ENCODE measurements at places on chromosomes 5 and 9.

GRCh38 chr9:116816484-116816883 is 129.4 kb downstream of the TRIM32 start:
- no peak for DNase-seq

- DNase-seq, result no peak
Measured at GRCh38 chr9:85142968-85143367, 473.4 kb downstream of the NTRK2 start.

DNA sequence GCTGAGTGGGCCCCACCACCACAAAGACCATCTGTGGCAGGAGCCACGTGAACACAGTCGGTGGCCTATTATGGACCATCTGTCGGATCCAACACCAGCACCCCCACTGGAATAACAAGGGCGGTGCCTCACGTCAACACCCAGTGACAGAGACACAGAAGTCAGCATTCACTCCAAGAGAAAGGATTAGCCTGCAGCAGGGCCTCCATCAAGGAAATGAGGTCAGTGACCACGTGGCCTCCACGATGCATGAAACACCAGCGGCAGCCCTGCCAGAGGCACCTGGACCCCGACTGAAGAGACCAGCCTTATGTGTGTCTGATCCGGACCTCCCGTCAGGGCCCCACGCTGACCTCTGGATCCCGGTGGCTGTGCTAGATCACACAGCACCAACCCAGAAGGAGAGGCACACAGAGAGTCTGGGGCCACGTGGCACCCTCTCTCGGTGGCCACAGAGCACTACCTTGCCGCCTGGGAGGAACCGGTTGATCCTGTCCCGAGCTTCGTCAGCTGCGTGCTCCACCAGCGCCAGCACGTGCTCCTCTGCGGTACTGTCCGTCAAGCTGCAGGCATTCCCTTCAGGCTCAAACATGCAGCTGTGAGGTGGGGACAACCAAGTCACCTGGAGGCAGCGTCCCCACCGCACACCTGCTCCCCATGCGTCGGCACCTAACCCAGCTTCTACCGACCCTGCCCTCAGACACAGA is 9.0 kb downstream of the BRD9 start:
- no peak for DNase-seq

DNA sequence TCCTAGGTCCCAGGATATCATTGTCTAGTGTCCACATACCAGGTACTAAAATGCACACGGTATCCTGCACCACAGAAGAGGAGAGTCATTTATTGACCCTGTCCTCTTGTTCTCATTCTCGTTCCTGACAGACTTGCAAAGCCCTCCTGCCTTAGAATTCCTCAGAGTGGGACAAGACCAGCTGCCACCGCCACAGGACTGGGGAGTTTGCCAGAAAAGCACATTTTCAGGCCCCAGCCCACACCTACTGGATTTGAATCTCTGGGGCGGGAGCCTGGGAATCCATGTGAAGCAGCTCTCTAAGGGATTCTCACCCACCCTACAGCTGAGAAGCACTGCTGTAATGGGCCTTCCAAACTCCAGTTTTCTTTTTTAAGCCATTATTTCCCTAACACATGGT is 68.0 kb upstream of the FANCC start:
- DNase-seq, result no peak

GRCh38 chr9:127854184-127854806 is at the start of gene ENG:
TSS of gene ENG (minus strand) at chr9:127854658. CDS start at chr9:127854355, 303 bp downstream.
- DNase-seq, result no peak

GRCh38 chr5:179237770-179238627 is 107.3 kb downstream of the ADAMTS2 start:
- DNase-seq, result no peak

DNA sequence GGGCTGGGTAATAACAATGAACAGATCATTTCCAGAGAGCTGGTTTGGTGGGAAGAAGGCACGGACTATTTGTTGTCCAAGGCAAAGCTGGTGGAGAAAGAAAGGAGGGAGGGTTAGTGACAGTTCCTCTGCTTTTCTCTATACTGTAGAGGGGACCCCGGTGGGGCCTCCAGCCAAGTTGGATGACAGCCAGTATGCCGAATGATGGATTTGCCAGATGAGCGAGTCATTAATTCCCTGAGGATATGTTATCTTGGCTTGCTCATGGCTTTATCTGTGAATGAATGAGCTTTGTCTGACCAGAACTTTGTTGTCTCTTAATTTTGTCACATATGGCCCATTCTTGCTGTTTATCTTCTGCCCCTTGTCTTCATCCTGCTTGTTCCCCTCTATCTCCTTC is 158.6 kb upstream of the GLRA1 start:
- DNase-seq, result no peak

GRCh38 chr5:99621772-99622681 is 693.2 kb upstream of the CHD1 start:
- DNase-seq, result no peak

DNA sequence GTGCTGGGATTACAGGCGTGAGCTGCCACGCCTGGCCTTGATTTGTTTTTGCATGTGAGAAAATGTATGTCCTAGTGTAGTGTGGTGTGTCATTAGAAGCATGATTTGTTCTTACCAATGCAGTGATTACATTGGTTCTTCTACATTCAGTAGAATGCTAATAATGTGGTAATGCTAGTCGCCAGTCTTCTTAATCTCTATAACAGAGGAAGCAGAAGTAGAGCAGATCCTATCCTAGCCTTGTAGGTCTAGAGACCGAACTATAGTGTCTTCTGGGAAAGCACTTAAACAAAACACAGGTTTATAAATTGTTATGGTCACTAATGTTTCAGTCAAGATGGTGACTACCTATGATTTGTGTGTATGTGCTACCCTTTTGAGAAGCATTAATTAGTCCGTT is 197.5 kb upstream of the DMRT1 start:
- no peak for DNase-seq

- DNase-seq, result no peak
Measured at GRCh38 chr9:121282277-121283079, 14.5 kb downstream of the GSN start.

DNA sequence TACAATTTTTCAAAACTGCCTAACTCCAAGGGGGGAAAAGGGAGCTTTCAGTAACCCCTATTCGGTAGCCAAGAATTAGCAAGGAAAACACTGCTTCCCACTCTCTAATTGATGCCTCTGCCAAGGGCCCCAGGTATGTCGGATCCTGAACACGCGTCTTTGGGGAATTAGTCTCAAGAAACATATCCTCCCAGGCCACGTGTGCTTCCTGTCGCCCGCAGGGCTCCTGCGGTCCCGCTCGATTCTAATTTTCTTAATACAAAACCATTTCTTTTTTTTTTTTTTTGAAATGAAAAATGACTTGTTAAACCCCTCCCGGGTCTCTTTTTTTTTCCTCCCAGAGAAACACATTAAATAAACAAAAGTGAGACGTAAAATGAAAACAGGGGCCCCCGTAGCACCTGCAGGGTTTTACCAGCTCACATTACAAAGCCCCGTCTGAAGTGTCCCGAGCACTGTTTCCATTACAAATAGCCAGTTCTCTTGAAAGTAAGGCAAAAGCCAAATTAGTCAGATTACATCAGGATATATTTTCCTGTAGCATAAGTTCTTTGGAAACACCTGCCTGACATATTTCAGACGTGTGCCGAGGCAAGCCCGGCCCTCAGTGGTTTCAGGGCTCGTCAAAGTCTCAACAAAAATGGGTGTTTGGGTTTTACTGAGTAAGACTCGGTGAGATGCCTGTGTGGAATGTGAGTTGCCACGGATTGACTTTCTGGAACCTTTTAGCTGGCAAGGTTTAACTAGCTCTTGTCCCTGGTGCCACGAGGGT is 21.5 kb downstream of the SMIM23 start:
- DNase-seq, result no peak

GRCh38 chr5:152804179-152804578 is 399.1 kb upstream of the NMUR2 start:
- DNase-seq, result no peak

DNA sequence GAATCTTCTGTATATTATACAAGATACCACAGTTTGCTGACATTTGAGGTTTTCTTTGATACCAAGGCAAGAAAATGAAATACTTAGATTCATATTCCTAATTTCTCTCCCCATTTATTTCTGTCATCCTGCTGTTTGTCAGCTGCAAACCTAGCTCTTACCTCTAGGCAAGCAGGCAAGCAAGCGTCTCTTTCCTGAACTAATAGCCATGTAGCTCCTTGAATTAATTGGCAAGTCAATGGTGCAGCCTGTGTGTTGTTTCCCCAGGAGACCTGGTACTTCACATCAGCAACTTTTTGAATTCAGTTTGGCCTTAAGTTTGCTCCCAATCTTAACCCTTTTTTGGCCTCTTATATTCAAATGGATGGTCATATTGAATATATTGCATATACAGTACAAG is 573.6 kb upstream of the ARRDC3 start:
- DNase-seq, result no peak

GRCh38 chr5:179167871-179168451 is 107.8 kb downstream of the ZNF354C start:
- DNase-seq, result no peak

- no peak for DNase-seq
Measured at GRCh38 chr9:103721056-103721455, 373.1 kb upstream of the SMC2 start.

- no peak for DNase-seq
Measured at GRCh38 chr9:98890256-98890655, 53.5 kb upstream of the COL15A1 start.

GRCh38 chr5:78095125-78095524 is 199.4 kb downstream of the AP3B1 start:
- no peak for DNase-seq

DNA sequence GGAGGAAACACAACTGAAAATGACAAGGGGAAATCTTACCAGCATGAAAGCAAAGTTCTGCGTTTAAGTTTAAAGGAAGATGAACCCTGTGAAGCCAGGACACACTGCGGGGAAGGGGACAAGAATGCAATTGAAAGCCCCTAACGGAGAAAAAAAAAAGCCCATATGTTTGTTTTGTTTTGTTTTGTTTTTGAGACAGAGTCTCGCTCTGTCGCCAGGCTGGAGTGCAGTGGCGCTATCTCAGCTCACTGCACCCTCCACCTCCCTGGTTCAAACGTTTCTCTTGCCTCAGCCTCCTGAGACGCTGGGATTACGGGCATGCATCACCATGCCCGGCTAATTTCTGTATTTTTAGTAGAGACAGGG is 2.9 kb downstream of the STK10 start:
- no peak for DNase-seq

DNA sequence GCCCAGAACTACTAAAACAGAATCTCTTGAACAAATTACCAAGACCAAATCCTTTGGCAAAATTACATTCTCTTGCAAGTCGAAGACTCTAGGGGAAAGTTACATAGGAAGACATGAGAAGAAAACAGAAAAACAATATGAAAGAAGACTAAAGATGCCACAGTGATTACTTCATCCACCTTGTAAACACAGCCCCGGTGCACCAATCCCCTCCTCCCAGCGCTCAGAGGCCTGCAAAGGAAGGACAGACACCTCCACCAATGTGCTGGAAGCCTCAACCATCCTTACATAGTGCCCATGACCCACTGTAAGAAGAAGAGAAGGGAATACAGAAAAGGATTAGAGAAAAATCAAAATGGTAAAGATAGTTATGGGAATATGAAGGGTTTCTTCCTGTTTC is 218.5 kb downstream of the SPOCK1 start:
- no peak for DNase-seq

GRCh38 chr5:96829297-96829696 is 21.6 kb upstream of the ERAP1 start:
- no peak for DNase-seq

Measured in activated CD4-positive, alpha-beta T cell treated with anti-CD3 and anti-CD28 coated beads, Interleukin-2, amount 50 U/mL, for 24 hours (primary cell).